Heart left ventricle (tissue), 16 donors: ENCODE measurements at places on chromosomes 1 and 21. TPM values are rescaled to one million over a fixed set of nuclear protein-coding genes. Genes with fewer than 3 reads are reported as not detected.

GRCh38 chr1:185672719-185673360 lies 61.4 kb upstream of the HMCN1 start:
- no peak for DNase-seq
- H3K27ac ChIP-seq = no peak overlapping the region
- H3K27me3 ChIP-seq = no peaks in the 10 kb centered on the region
- no peaks in the 10 kb centered on the region for H3K36me3 ChIP-seq
- peaks cover 10% of the 10 kb centered on the region for H3K4me1 ChIP-seq

SHISAL2A gene
- 0.08 TPM for polyA plus RNA-seq

- H3K4me1 ChIP-seq = no peaks in the 10 kb centered on the region
- H3K4me3 ChIP-seq = no peak overlapping the region
- no peaks in the 10 kb centered on the region for H3K27me3 ChIP-seq
- DNase-seq = no peak
Measured at GRCh38 chr1:212994926-212995325, 20.7 kb downstream of the ANGEL2 start.

SEMA6C gene
- 85.0 TPM for polyA plus RNA-seq

DNA sequence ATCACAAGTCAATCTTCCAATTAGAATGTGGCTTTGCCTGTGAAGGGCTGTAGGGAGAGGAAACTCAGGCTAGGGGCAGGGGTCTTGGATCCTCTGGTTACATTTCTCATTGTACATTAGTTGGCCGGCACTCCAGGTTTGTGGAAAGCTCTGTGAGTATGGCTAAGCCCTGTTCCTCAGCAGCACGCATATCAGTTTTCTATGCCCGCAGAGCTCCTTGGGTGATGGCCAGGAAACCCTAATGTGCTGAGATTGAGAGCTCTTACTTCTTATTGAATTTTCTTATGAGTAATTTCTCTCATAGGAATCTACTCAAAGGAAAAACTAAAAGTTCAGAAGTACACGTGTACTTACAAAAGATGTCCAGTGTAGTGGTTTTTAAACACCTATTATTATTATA lies 30.7 kb upstream of the STMN1 start:
- no peaks in the 10 kb centered on the region for H3K27me3 ChIP-seq
- no peak overlapping the region for H3K4me3 ChIP-seq
- DNase-seq = no peak
- H3K36me3 ChIP-seq = no peaks in the 10 kb centered on the region
- H3K4me1 ChIP-seq = peaks cover 4% of the 10 kb centered on the region
- H3K27ac ChIP-seq = no peak overlapping the region

DNA sequence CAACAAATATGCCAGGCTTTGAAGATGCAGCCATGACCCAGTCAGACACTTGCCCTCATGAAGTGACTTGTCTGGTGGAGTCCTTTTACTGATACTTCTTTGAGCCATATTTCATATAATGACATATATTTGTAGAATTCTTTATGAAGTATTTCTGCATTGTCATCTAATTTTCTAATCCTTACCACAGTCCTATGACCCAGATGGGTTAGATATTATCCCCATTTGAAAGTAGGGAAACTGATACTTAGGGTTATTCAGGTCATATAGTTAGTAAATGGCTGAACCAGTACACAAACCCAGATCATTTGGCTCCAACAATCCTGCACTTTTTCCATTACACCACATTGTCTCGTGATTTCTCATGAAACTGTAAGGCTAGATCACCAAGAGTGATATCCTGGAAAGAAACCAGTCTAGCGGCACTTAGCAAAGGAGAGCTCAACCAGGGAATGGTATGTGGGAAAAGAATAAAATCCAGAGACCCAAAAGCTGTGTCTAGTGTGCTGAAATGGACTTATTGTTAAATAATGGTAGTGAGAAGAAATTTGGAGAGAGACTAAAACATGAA lies 49.6 kb downstream of the ZFYVE9 start:
- no peaks in the 10 kb centered on the region for H3K36me3 ChIP-seq
- no peak overlapping the region for H3K4me3 ChIP-seq

GRCh38 chr1:50531027-50531426 lies 107.8 kb upstream of the DMRTA2 start:
- H3K4me3 ChIP-seq = no peak overlapping the region
- H3K27ac ChIP-seq = no peak overlapping the region
- H3K36me3 ChIP-seq = peaks cover 55% of the 10 kb centered on the region

DNA sequence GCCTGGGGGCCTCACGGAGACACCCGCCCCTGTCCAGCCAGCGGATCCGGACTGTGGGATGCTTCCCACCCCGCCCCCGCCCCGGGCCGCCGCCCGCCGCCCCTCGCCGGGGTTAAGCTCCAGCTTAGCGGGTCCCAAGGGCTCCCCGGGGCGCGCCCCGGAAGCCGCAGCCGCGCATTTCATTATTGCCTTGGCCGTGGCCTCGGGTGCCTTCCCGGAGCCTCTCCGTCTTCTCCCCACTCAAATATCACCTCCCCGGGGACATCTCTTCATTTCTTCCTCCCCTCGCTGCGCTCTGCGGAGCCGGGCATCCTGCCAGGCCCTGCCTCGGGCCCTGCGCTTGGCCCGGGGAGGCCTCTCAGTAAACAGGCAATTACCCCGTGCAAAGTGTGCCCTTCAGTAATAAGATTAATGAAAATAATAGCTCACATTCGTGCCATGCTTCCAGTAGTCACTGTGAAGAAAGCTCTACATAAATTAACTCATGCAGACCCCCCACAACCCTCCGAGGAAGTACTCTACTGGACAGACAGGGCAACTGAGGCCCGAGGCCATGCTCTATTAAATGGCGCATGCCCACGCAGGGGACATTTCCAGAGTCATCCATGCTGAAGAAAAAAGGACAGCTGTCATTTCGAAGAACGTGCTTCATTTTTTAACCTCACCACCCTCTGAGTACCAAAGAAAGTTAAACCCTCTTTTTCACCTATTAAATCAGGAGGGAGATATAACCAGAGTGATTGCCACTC lies 49.9 kb upstream of the LAPTM5 start:
- H3K27ac ChIP-seq = no peak overlapping the region
- H3K4me1 ChIP-seq = peaks cover 24% of the 10 kb centered on the region
- H3K4me3 ChIP-seq = no peak overlapping the region
- no peaks in the 10 kb centered on the region for H3K27me3 ChIP-seq
- H3K36me3 ChIP-seq = no peaks in the 10 kb centered on the region

FAM3B gene
- polyA plus RNA-seq = not detected

- H3K36me3 ChIP-seq = no peaks in the 10 kb centered on the region
- H3K27ac ChIP-seq = no peak overlapping the region
- no peak overlapping the region for H3K4me3 ChIP-seq
- H3K27me3 ChIP-seq = no peaks in the 10 kb centered on the region
- DNase-seq = no peak
- no peaks in the 10 kb centered on the region for H3K4me1 ChIP-seq
Measured at GRCh38 chr1:4109628-4109940, 209.5 kb upstream of the C1orf174 start.

GIPC2 gene
- 2.5 TPM for polyA plus RNA-seq

- H3K4me3 ChIP-seq = no peak overlapping the region
- H3K4me1 ChIP-seq = no peaks in the 10 kb centered on the region
- no peaks in the 10 kb centered on the region for H3K27me3 ChIP-seq
- no peak for DNase-seq
Measured at GRCh38 chr21:42191696-42192595, 27.0 kb upstream of the ABCG1 start.

- no peak overlapping the region for H3K4me3 ChIP-seq
- no peaks in the 10 kb centered on the region for H3K36me3 ChIP-seq
- no peak overlapping the region for H3K27ac ChIP-seq
- H3K4me1 ChIP-seq = no peaks in the 10 kb centered on the region
Measured at GRCh38 chr21:44742418-44743153, 31.2 kb upstream of the TSPEAR start.

- no peaks in the 10 kb centered on the region for H3K4me1 ChIP-seq
- no peak for DNase-seq
- no peak overlapping the region for H3K4me3 ChIP-seq
- H3K27ac ChIP-seq = no peak overlapping the region
- no peaks in the 10 kb centered on the region for H3K36me3 ChIP-seq
- no peaks in the 10 kb centered on the region for H3K27me3 ChIP-seq
Measured at GRCh38 chr1:212968368-212968863, 18.1 kb downstream of the VASH2 start.

RBM34 gene
- 97.8 TPM for polyA plus RNA-seq

DNA sequence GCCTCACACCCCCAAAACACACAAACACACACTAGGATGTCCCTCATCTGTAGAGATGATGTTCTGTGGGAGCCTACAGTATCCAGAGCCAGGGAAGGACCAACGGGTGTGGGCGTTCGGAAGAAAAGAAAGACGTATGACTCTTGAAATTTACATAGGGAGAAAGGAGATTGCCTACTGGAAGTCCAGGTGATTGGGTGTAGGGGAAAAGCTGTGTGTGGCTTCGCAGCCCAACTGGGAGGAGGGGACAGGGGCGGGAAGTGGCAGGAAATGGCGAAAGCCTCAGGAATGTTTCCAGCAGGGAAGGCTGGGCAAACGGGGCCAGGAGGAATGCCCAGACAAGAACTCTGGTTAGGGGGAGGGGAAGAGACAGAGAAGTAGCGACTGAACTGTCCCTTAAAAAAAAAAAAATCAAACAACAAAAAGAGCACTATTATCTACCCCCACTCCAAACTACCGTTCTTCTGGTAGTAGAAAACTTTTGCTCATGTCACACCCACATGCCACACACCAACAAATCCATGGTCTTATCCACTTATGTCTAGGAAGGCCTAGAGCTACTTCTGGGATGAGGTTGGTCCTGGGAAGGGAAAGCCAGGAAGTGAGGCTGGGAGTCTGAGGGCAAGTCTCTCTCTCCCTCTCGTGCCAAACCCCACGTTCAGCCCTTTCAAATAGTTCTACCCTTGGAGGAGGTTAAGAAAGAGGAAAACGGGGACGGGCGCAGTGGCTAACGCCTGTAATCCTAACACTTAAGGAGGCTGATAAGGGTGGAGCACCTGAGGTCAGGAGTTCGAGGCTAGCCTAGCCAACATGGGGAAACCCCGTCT lies 1.8 kb upstream of the CKS1B start:
- H3K36me3 ChIP-seq = no peaks in the 10 kb centered on the region
- H3K4me1 ChIP-seq = peaks cover 72% of the 10 kb centered on the region
- no peaks in the 10 kb centered on the region for H3K27me3 ChIP-seq
- peak overlapping the region; percentile 99 for H3K27ac ChIP-seq

DNA sequence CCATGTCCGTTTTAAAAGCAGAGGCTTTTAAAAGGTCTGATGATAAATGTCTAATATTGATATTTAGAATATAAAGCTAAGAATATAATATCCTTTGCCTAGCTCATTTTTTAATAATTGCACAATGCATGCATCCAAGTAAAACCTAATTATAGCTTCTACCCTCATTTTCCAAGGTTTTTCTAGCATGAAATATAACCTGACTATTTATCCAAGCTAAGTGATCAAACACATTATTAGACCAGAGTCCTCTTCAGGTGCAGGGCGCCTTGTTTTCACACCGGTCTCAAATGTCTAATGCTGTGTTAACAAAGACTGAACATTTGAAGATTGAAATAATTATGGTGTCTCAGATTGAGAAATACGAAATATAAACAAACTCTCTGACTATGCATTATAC lies 648.9 kb upstream of the CXADR start:
- no peak for DNase-seq
- no peak overlapping the region for H3K4me3 ChIP-seq
- no peak overlapping the region for H3K27ac ChIP-seq
- no peaks in the 10 kb centered on the region for H3K36me3 ChIP-seq

DNA sequence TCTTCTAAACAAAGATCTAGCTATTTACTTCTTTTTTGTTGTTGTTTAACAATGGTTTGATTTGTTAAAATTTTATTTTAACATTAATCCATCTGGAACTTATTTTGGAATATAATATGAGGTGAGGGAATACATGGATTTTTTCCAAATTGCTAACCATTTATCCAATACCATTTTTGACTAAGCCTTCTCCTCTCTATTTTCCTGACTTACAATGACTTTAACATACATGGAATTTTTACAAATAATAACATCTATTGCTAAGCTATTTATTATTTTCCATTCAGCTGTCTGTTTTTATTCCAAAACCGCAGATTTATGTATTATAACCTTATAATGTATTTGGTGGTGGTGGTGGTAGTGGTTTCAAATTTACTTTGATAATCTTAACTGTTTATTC lies 420.3 kb upstream of the ADGRL2 start:
- H3K27ac ChIP-seq = no peak overlapping the region
- H3K4me3 ChIP-seq = no peak overlapping the region
- H3K36me3 ChIP-seq = no peaks in the 10 kb centered on the region
- H3K27me3 ChIP-seq = no peaks in the 10 kb centered on the region
- DNase-seq = no peak

DNA sequence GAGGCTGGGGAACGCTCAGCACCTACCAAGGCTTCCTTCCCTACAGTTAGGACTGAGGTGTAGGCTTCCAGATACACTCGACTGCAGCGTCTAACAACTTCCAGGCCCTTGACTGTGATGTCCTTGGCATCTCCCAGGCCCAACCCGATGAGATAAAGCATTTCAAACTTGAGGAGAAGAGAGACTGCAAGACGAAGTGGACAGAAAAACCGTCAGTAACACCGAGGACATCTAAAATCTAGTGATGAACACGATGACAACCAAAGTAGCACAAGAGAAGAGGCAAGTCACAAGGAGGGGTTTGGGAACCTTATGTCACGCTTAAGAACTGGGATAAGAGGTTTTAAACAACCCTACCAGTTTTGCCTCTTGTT lies 314 bp downstream of the DPH5 start:
- no peaks in the 10 kb centered on the region for H3K27me3 ChIP-seq
- H3K36me3 ChIP-seq = peaks cover 17% of the 10 kb centered on the region
- peaks cover 21% of the 10 kb centered on the region for H3K4me1 ChIP-seq
- H3K27ac ChIP-seq = peak overlapping the region; percentile 89

BARHL2 gene
- not detected for polyA plus RNA-seq

PKLR gene
- not detected for polyA plus RNA-seq

- no peaks in the 10 kb centered on the region for H3K36me3 ChIP-seq
- no peak for DNase-seq
- H3K4me1 ChIP-seq = no peaks in the 10 kb centered on the region
- H3K27me3 ChIP-seq = no peaks in the 10 kb centered on the region
- no peak overlapping the region for H3K27ac ChIP-seq
Measured at GRCh38 chr1:97837161-97837560, 83.7 kb downstream of the DPYD start.

DNA sequence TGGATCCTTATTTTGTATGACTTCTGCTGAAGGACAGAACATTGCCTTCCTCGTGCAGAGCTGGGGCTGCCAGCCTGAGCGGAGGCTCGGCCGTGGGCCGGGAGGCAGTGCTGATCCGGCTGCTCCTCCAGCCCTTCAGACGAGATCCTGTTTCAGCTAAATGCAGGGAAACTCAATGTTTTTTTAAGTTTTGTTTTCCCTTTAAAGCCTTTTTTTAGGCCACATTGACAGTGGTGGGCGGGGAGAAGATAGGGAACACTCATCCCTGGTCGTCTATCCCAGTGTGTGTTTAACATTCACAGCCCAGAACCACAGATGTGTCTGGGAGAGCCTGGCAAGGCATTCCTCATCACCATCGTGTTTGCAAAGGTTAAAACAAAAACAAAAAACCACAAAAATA lies 27.5 kb upstream of the KDM4A start:
- no peak for DNase-seq
- H3K27me3 ChIP-seq = no peaks in the 10 kb centered on the region
- H3K4me3 ChIP-seq = no peak overlapping the region
- H3K27ac ChIP-seq = no peak overlapping the region
- H3K4me1 ChIP-seq = no peaks in the 10 kb centered on the region

GBP6 gene
- polyA plus RNA-seq = 0.03 TPM

MYBPH gene
- not detected for polyA plus RNA-seq
